ENCODE measurements at places on chromosomes 12 and 14.

GRCh38 chr14:95453713-95453980, 62.8 kb downstream of the SYNE3 start:
- DNase-seq: no peak

GRCh38 chr12:124883263-124884130, 19.8 kb upstream of the SCARB1 start:
- no peak for DNase-seq

GRCh38 chr12:91722072-91722471, 423.6 kb downstream of the BTG1 start:
- no peak for DNase-seq

- no peak for DNase-seq
These were observed 372.9 kb upstream of the FAR2 start for GRCh38 chr12:28776220-28776619.

DNA sequence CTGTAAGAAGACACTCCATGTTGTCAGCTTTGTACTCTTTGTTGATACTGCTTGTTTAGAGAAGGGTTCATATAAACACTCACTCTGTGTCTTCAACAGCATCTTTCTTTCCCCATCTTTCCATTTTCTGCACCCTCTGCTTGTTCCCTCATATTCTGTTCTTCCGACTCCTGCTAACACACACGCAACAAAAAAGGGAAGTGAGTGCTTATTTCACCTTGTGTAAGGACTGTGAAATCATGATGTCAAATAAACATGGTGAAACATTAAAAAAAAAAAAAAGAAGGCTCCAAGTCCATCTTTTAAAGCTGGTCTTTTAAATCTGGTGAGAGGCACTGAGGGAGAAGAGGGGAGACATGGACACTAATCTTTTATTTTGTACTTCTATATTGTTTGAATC, 145.4 kb downstream of the RPAP3 start:
- DNase-seq: no peak

DNA sequence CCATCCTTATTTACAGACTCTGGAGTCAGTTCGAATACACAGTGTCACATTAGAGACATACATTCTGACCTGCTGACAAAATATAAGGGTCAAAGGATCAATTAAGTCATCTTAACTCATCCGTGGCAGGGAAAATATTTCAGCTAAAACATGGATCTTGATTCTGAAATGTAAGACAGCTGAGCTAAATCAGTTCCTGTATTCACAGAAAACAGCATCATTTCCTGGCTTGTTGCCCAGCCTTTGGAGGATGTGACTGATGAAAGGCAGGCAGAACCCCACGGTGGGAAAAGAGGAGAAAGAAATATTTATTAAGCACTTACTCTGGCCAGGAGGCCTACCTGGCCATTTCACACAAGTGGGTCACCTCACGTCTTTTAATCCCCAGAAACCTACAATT, 101.9 kb downstream of the GAS2L3 start:
- DNase-seq: no peak

- DNase-seq: no peak
These were observed 101.9 kb upstream of the OVCH1 start for GRCh38 chr12:29599381-29599780.

- DNase-seq: no peak
These were observed 713 bp downstream of the ALKBH2 start for GRCh38 chr12:109092497-109093021.

GRCh38 chr12:47860279-47860841, 40.7 kb upstream of the HDAC7 start:
- no peak for DNase-seq

DNA sequence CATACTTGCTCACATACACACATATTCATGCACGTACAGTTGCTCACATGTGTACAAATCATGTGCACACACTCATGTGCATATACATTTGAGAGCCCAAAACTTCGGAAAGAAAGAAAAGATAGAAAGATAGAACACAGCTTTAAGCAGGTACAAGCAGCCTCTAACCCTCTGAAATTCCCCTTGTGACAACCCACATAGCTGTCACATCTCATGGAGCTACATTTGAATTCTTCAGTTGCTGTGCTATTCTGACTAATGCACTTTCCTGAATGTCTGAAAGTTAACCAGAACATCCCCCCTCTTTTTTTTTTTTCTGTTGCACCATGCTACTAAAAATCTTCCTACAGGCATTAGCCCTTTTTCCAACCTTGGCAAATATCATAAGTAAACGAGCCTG, 51.9 kb upstream of the KCNA5 start:
- no peak for DNase-seq

DNA sequence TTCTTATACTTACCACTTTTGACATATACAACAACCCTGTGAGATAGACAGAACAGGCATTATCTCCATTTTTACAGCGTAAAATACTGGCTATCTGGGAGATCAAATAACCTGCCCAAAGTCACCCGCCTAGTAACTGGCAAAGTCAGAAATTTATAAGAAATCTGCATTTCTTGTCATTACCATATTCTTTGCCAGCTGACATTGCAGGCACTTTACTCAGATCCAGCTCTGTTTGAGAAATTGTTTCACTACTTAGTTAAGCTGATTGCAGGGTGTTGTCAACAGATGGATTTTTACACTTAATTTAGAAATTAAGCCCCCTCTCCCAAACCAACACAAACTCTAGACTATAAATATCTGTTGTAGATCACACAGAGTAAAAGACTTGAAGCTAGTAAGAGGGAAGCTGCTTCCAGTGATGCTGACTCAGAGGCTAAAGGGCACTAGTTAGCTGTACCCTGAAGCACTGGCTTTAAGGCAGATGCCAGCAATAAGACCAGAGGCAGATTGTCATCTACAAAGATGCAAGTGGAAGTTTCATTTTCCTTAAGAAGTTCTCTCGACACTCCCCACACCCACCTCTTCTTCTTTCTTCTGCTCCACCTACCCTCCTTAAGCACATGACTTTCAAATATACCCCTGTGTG, 153.1 kb downstream of the ANO6 start:
- no peak for DNase-seq

- no peak for DNase-seq
These were observed 46.8 kb downstream of the TRMT5 start for GRCh38 chr14:60933920-60934655.

DNA sequence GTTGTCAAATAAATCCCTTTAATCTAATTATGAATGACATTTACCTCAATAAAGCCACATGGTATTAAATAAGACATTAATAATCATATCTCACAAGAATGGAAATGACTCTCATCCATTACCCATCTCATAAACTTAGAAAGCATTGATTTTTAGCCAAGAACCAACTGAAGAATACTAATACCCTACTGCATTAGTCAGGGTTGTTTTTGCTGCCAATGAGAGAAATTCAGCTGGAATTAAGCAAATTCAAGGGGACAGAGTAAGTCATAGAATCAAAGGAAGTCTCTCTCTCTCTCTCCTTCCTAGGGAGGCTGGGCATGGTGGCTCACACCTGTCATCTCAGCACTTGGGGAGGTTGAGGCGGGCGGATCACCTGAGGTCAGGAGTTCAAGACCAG, 41.6 kb downstream of the NDUFA12 start:
- no peak for DNase-seq

GRCh38 chr12:22048351-22049041, 2.5 kb downstream of the CMAS start:
- DNase-seq: no peak

- no peak for DNase-seq
These were observed 6.1 kb upstream of the KRT18 start for GRCh38 chr12:52942901-52943181.

DNA sequence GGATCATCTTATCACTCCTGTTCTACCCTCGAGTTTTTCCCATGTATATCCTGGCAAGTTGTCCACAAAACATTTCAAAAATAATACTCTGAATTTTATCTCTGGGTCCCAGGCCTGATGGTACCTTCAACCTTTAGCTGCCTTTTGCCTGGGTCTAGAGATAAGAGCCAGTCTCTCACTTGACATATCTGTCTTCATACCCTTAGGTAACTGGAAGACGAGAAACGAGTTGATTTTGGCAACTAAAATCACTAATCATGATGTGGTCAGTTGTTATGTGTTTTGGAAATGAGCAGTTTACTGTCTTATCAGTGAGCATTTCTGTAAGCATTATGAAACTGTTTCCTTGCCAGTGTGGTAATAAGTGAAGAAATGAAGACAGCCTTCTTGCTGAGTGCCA, 6.3 kb downstream of the RNF10 start:
- no peak for DNase-seq

DNA sequence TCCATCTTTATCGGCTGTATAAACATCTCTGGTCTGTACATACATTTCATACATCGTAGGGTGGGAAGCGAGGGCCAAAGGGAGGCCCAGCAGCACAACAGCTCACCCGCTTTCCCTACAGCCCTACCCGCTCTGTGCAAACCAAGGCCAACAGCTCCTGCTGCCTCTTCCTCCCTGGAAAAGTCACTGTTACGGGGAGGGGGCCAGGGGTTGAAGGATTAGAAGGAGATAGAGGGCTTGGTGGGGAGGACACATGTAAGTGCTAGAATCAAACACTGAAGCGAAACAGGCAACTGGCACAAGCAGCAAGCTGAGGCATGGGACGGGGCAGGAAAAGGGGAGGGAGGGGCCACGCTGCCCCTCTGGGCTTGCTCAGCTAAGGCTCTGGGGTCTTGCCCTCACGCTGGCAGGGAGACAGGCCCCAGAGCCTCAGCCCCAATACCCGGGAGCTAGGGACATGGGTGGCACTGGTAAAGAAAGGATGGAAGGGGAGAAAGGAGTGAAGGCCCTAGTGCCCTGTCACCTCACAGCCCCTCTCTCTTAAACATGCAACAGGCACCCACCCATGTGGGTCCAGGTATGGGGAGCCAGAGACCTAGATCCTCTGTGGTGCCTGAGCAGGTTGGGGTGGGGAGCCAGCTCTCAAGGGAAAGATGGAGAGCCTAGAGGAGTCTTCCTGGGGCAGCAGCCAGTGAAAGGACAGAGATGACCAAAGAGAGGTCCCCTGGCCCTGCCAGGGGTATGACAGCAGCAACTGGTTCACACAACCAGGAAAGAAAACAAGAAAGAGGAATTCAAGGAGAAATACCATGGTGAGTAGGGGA, 14.4 kb downstream of the SPRYD3 start:
- no peak for DNase-seq

- no peak for DNase-seq
These were observed 3.8 kb upstream of the ITGB7 start for GRCh38 chr12:53210843-53211242.

- no peak for DNase-seq
These were observed 163.7 kb downstream of the MYRFL start for GRCh38 chr12:69988481-69989321.

DNA sequence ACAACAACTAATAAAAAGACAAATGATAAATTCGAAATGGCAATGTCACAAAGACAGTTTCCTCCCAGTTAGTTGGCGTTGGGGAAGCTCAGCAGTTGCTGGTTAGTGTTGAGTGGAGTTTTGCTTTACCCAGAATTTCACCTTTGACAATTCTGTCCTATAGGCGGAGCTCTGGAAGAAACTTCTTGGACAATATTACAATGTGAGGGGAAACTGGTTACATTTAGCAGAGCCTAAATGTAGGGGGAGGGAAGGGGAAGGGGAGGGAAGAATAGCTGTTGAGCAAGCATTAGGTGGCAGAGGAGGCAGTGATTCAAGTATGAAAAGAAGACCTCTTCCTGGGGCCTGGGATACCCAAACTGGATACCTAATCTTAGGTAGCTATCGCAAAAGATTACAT, 51.4 kb downstream of the BDKRB1 start:
- no peak for DNase-seq

DNA sequence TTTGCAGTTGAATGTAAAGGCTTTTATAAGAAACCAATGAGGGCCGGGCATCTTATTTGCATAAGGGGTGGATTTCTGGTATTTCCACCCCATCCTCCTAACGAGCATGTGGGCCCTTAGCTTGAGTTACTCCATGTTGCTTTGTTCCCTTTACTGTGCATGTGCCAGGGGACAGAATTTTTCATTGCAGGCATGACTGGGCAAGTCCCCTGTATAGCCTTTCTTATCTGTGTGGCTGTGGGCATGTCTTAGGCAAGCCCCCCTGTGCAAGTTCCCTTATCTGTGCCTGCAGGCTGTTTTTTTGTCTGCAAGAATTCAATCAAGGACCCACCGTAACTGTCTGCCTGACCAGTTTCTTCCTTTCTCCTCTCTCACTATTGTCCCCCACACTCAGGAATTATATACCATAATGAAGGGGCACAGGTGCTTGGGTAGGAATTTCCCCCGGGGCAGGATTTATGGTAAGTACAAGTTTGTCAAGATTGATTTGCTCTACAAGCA, 152.2 kb upstream of the CNOT2 start:
- no peak for DNase-seq

DNA sequence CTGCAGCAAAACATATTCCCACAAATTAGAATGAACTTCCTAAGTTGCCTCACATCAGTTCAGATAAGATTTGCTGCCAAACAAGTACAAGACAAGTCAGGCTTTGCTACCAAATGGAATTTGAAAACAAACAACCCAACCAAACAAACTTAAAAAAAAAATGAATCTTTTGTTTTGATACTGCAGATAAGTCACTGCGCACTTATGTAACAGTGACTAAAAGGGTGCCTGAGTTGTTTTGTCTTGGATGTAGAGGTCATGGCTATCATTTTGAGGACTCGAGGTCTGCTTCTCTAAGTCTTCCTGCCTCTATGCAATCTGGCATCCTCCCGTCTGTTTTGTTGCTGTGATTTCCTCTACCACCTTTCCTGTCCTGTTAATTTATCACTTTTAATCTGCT, 11.1 kb upstream of the EPS8 start:
- no peak for DNase-seq

GRCh38 chr14:90421001-90421631, 24.3 kb downstream of the CALM1 start:
- DNase-seq: no peak

DNA sequence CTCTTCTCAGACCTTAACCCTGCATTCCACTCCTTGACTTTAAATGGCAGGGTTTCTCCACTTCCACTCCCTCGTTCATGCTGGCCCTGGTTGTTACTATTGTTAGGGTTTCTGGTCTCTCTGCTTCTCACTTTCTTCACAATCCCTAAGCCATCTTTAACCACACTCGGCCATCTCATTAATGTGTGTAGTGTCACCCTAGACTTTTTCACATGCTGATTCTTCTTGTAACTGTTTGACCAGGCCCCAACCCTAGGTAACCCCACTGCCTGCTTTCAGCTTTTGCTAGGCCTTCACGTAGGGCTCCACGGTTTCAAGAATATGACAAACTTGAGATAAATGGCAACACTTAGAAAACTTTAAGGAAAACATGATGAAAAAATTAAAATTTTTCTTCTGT, 195.1 kb downstream of the IPO8 start:
- DNase-seq: no peak
